ENCODE measurements at places on chromosomes 6 and 20.

GRCh38 chr20:52643034-52643433, 329.1 kb upstream of the TSHZ2 start:
- DNase-seq = no peak

- no peak for DNase-seq
Measured at GRCh38 chr20:4147319-4147718, 132.0 kb upstream of the RNF24 start.

GRCh38 chr6:5378331-5378730, 117.0 kb downstream of the FARS2 start:
- DNase-seq = no peak

GRCh38 chr6:108117427-108118358, 43.2 kb upstream of the OSTM1 start:
- peak; percentile 46 for DNase-seq

- DNase-seq = no peak
Measured at GRCh38 chr6:46130666-46131065, 877 bp downstream of the ENPP4 start.

DNA sequence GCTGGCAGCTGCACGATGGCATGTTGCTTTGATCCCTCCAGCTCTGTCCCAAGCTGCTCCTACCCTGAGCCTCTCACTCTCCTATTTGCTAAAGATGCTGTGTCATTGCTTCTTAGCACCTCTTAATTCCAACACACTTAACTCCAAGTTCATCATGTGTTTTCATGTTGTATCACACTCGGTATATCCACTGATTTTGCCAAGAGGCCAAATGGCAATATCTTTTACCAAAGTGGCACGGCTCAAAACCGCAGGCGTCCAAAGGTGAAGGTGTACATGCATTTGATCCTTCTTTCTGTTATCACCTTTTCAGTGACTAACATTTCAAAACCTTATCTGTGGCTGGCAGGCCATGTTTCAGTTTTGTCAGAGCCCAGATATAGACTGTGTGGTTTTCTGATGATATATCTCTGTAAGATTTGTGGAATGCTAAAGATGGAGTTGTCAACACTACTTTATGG, 217.0 kb downstream of the TBX18 start:
- no peak for DNase-seq

- no peak for DNase-seq
Measured at GRCh38 chr20:59678288-59678687, 73.9 kb downstream of the PHACTR3 start.

DNA sequence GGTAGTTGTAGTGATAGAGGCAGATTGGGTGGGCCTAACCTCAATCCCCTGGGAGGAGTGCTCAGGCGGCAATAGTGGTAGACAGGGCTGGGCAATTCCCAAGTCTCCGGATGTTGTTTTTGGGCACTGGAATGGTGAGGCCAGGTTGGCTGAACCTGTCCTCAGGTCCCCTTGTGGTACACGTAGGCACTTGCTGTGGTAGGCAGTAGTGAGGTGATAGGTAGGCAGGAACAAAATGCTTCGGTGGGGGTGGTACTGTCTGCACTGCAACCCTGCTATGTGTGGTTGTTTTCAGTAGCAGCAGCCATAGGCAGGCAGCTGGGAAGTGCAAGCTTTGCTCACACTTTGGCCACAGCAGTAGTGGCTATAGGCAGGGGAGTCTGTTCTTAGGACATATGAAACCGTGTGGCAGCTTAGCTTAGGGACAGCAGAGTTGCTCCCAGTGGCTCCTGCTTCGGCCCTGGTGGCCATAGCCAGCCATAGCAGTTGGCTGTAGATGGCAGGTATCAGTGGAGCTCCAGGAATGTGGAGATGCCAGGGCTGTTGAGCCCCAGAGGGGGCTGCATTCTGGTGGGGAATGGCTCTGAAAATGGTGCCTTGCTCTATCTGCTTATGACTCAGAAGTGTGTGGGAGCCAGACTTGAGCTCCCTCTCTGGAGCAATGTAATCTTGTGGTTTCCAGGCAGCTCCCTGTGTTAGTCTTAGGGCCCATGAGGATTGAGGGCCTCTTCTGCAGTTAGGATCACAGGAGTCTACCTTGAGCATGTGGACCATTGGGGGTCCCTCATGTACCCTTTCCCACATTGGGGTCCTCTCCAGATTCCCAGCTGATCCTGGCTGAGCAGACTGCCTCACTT, 241.8 kb upstream of the BMP2 start:
- DNase-seq = no peak

DNA sequence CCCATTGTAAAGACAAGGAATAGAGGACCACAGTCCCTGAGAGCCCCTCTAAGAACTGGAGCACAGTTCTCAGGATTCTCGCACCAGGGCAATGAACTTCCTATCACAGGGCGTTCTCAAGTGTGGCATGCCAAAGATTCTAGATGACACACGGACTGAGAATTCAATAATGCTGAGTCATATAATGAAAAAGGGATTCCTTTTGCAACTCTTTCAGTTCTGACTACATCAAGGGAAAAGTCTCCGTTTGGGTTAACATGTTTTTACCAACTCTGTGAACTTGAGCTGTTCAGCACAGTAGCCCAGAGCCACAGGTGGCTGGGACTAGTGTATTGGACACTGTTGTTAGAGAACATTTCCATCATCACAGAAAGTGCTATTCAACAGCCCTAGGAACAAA, 3.4 kb downstream of the MED20 start:
- DNase-seq = no peak

GRCh38 chr20:34382174-34382573, 19.1 kb downstream of the ITCH start:
- DNase-seq = no peak

- DNase-seq = no peak
Measured at GRCh38 chr6:136726837-136727557, 65.3 kb downstream of the MAP3K5 start.

DNA sequence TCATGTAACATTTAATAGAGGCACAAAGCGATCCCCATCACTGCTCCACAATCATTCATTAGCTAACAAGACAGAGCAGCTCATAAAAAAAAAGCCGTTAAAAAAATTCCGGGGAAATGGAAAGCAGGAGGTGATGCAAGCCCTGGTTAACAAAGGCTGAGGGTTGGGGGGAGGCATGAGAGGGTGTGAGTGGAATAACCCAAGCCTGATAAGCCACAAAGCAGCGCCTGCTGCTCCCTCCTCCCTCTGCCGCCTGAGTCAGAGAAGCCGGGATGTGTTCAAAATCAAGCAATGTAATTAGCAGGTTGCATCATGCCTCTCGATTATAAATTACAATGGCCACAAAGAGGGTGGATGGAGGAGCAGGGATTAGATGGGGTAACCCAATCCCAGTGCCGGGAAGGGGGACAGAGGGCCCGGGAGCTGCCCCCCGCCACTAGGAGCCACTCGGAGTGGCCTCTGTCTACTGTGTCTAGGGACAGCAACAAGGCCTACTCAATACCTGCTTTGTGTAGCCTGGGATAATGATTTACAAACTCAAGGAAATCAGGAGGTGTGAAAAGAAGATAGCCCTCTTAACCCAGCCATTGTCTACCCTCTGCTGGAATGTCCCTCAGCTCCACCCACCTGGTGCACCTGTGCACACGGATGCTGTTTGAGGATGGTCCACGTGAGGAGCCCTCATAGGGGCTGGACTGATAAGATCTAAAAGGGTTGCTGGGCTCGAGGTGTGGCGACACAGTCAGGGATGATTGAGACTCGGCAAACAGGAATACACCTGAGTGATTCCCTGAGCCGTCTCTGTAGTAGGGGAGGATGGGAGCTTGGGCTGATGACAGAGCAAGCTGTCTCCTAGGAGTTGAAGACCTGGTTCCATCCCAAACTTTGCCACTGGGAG, 156.9 kb downstream of the VEGFA start:
- DNase-seq = no peak

All from activated naive CD4-positive, alpha-beta T cell treated with anti-CD3 and anti-CD28 coated beads, Interleukin-2, amount 10 ng/mL, durations not matched to agents 7 days and 5 days (primary cell).